Astrocyte of the hippocampus (primary cell): ENCODE measurements at places on chromosomes 4 and X.

DNA sequence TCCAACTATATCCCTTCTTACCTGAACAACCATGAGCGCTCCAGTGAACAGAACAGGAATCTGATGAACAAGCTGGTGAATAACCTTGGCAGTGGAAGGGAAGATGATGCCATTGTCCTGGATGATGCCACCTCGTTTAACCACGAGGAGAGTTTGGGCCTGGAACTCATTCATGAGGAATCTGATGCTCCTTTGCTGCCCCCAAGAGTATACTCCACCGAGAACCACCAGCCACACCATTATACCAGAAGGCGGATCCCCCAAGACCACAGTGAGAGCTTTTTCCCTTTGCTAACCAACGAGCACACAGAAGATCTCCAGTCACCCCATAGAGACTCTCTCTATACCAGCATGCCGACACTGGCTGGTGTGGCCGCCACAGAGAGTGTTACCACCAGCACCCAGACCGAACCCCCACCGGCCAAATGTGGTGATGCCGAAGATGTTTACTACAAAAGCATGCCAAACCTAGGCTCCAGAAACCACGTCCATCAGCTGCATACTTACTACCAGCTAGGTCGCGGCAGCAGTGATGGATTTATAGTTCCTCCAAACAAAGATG, 870.2 kb downstream of the ADGRL3 start:
- DNase-seq: no peak

DNA sequence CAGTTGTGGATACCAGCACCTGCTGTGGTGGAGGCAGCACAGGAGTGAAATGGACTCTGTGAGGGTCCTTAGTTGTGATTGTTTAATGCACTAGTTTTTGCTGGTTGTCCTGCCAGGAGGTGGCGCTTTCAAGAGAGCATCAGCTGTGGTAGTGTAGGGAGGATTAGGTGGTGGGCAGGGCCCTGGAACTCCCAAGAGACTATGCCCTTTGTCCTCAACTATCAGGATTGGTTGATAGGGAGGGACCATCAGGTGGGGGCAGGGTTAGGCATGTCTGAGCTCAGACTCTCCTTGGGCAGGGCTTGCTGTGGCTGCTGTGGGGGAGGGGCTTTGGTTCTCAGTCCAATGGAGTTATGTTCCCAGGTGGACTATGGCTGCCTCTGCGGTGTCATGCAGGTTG, 121.9 kb downstream of the RRAGB start:
- DNase-seq: no peak

DNA sequence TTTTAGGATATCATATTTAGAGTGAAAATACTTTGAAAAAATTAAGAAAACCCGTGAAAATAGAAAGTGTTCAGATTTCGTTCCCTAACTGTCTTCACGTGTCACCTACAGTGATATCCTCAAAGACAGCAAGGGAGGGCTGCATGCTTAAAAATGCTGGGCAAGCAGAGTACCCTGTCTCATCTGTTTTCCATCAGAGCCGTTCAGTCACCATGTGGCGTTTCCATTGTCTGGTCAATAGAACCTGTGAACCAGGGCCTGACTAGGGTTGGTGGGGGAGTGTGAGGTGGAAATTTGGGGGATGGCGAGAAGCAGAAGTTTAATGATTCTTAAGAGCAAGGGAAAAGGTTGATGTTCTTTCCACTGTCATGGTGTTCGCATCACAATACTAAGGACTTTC, 173.9 kb downstream of the BMPR1B start:
- no peak for DNase-seq

DNA sequence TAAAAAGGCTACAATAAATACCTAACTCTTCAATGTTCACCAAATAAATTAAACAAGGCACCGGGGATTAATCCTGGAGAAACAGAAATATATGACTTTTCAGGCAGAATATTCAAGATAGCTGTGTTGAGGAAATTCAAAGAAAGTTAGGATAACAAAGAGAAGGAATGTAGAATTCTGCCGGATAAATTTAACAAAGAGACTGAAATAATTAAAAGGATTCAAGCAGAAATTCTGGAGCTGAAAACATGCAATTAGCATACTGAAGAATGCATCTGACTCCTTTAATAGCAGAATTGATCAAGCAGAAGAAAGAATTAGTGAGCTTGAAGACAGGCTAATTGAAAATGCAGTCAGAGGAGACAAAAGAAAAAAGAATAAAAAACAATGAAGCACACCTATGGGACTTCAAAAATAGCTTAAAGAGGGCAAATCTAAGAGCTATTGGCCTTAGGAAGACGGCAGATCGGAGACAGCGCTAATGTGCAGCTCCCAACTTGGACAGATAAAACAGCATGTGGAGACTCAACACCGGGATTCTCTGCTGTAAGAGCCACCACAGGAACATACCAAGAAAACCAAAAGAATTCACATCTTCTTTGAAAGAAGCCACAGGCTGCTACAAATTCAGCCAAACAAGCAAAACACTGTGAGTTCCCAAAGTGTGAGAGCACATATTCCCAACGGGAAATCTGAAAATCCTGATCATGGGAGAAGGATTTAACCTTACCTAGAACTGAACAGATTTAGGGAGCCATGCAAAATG, 1290.9 kb downstream of the PCDH18 start:
- peak; percentile 86 for DNase-seq

GRCh38 chr4:165009493-165010227, 22.1 kb upstream of the TRIM60 start:
- DNase-seq: no peak

GRCh38 chr4:76690906-76691275, 207.1 kb downstream of the SOWAHB start:
- DNase-seq: no peak

DNA sequence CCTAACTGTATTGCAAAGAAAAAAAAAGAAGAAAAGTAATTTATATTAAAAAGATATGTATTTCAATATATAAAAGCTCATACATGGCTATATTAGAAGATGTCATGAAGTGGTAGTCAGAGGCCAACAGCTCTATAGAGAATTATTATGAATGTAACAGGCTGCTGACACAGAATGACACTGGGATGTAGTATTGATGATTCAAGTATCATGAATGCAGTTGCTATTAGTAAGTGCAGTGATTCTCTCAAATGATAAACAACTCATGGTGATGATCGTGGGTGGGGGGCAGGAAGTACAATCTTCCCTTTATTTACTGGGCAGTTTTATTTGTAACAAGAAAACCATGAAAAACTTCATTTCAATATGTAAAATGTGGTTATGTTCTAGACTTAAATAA, 124.6 kb downstream of the COL4A6 start:
- DNase-seq: no peak

DNA sequence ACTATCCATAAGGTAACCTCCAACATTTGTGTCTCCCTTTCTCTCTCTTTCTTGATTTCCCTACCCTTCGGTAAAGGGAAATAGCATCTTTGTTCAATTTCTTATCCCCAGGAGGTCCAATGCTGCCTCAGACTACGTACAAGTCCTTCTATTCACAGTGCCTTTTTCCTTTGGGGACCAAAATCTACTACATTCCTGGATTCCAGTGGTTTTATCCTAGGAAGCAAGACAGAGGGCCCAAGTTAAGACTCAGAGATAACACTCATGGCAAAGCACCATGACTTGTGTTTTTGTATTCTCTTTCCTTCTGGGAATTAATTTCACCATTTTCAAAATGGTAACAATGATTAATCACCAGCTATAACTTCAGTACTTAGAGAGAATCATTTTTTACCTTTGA, 10.6 kb downstream of the G3BP2 start:
- DNase-seq: peak; percentile 46

GRCh38 chr4:90816754-90817153, 689.6 kb downstream of the CCSER1 start:
- no peak for DNase-seq

DNA sequence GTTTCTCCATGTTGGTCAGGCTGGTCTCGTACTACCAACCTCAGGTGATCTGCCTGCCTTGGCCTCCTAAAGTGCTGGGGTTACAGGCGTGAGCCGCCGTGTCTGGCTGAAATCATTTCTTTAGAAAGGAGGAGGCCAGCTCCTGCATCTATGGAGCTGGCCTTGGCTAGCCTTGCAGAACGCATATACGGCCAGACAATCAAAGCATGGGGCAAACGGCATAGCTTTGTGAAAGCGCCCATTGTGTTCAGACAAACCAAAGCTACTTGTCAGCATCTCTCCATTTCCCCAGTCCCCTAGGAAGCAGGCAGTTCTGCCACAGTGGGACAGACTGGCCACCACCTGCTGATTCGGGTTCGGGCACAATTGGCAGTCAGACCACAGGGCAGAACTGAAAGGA, 48.9 kb upstream of the IQSEC2 start:
- no peak for DNase-seq

DNA sequence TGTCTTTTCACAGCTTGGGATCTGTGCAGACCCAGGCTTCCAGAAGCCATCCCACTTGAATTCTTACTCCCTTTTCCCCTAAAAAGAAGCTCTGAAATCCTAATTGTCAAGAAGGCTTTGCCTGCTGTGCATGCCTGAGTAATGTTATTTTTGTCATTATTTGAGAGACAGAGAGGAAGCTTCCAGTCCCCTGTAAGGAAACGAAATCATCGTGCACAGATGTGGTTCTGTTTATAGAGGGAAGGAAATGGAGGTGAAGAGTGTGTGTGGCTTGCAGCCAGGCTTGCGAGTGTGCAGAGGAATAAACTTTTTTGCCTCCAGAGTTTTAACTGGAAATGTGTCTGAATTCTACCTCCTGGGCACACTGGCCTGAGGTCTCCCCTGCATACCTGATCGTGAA, 70.2 kb downstream of the TBL1X start:
- no peak for DNase-seq

DNA sequence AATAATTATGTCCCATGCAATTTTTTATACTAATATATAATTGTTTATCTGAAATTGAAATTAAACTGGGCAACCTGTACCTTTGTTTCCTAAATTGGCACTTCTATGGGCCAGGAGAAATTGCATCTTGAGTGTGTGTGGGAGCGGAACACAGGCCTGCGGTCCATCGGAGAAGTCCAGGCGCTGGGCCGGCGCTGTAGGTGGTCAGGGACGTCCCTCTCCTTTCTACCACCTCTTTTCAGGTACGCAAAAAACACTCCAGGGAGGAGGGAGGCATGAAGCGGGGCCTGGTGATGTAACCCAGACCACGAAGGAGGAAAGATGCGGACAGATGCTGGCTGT, 717 bp downstream of the MGAT4D start:
- DNase-seq: no peak

GRCh38 chr4:147336252-147336651, 144.6 kb upstream of the EDNRA start:
- DNase-seq: peak; percentile 22

- DNase-seq: no peak
Observed at GRCh38 chr4:140645196-140645595, 76.4 kb upstream of the UCP1 start.

DNA sequence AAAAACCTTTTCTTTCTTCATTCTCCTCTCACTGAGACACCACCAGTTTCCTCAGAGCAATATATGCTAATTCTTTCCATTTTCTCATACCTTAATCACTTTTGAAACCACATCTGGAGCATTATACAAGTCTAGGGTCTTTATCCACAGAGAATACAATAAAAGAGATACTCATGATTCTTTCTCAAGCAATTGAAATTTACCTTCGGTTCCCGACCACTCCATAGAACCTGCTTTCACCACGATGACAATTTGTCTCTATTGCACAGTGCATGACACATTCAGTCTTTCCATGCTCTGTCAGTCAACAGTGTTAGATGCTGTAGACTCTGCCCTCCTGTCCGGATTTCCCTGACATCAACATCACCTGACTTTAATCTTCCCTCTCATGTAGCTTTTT, 409.3 kb upstream of the NWD2 start:
- no peak for DNase-seq

DNA sequence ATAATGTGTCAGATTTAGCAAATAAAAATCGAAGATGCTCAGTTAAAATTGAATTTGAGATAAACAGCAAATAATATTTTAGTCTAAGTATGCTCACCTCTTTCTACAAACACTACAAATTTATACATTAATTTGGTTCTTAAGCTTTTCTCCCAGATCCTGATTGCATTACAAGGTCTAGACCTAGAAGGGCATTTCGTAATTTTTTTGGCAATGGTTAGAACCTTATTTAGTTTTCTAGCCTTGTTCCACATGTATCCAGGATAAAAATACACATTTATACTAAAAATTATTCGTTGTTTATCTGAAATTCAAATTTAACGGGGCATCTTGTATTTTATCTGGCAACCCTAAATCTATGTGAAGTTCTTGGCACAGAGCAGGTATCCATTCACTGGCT, 2.5 kb upstream of the CDKL5 start:
- no peak for DNase-seq

DNA sequence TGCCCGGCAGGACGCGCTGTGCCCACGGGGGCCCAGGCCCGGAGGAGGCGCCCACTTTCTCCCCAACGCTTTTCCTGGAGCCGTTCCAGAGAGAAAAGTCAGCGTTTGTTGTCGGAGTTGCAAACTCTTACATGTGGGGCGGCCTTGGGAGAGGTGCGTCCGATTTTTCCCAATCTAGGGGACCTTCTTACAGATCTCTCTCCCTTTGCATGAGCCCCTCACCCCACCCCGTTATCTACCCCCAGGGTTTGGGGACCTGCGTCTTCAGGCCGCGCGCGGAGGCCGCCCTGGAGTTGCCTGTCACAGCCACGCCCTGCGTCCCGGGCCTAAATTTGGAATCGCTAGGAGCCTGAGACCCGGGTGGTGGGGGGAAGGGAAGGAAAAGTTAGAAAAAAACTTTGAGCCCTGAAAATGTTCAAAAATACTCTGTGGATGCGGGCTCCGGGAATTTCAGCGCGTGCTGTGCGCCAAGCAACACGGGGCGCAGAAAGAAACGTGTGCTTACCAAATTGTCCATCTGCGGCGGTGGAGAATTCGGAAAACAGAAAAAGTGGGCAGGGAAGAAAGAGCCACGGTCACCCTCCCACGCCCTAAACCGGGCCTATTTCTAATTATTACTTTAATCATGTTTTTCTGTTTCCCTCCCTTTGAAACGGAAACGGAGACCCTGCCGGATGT, 587 bp downstream of the CD99 start:
- peak; percentile 61 for DNase-seq

GRCh38 chr4:64718091-64718490, 308.8 kb upstream of the TECRL start:
- DNase-seq: peak; percentile 39

DNA sequence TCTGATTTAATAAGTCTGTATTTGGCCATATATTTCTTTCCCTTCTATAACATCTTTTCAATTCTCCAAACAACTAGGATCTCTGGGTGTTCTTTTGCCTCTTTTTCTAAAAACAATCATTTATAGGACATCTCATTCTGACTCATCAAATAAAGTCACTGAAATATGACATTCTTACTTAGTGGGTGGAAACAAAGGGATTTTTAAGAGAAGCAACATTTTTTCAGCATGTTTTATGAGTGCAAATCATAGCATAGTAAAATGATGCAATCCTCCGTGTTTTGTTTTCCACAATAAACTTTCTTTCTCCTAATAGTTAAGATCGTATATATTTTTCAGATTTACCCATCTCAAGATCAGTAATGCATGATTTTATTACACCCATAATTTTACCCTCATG, 179.8 kb downstream of the SPCS3 start:
- DNase-seq: no peak

GRCh38 chrX:132833373-132833772, 125.1 kb downstream of the HS6ST2 start:
- DNase-seq: no peak
